ENCODE measurements at places on chromosomes 12 and 14.

GRCh38 chr14:64762044-64763034 lies 58.1 kb downstream of the PLEKHG3 start:
- no peak for DNase-seq

DNA sequence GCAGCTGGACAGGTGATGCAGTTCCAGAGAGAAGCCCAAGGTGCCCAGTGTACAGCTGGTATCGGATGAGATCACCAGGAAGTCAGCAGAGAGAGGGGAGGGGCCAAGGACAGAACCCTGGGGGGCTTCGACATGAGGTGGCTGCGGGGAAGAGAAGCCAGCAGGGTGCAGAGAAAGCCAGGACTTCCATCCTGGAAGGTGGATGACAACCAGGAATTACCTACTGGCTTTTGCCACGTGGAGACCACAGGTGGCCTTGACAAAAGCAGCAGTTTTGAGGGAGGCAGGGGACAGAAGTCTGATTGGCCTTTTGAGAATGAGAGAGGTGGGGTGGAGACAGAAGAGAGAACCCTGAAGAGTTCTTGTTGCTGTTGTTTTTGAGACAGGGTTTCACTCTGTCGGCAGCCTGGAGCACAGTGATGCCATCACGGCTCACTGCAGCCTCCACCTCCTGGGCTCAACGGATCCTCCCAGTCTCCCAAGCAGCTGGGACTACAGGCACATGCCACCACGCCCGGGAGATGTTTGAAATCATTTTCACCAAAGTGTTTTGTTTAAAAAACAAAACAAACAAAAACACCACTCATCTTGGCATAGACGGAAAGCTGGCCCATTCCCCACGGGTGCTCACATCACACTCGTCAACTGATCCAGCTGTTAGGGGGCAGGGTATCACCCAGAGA lies 35.2 kb downstream of the CDC42BPB start:
- no peak for DNase-seq

- no peak for DNase-seq
Observed at GRCh38 chr14:32085845-32086383, 8.8 kb downstream of the ARHGAP5 start.

DNA sequence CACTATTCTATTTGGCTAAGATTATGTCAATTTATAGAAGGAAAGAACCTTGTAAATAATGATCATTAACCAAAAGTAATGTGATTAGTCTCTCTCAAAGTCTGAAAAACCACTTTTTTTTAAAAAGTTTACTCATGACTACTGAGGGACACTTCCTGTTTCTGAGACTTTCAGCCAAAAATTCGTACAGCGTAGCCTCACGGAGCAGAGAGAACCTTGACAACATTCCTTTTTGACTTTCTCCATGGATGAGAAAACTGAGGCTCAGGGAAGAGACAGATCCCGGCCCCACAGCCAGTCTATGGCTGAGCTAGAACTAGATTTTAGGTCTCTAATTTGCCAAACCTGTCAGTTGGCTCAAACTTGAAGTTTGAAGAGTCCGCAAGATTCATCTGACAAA lies 68.2 kb downstream of the DAD1 start:
- no peak for DNase-seq

DNA sequence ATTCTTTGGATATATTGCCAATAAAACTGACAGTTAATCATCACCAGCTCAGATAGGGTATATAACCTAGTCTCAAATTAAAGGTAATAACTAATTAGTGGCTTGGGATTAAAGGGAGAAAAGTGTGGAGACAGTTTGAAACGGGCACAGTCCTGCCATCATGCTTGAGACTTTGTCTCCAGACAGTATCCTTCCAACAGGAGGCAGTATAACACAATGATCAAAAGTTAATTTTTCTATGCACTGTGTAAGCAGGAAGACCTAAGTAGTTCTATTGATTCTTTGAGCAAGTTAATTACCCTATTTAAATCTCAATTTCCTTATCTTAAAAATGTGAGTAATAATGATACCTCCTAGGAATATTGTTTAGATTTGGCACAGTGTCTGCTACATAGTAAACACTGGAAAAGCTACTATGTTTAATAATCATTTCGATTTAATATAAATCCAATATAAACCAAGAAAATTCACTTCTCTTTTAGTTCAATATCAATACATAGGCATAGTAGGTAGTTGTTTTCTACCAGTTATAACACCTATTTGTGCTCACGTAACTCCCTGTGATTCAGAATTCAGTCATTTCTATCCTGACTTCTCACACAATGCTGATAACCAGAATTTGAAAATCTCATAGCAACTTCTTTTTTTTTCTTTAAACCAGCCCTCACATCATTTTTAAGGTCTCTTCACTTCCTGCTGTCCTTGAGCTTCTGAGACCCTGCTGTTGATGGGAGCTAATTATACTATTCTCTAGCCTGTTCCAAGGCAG lies 53.7 kb downstream of the GALNT4 start:
- no peak for DNase-seq

- DNase-seq, result no peak
Observed at GRCh38 chr12:69196302-69197288, 42.8 kb upstream of the CPSF6 start.

DNA sequence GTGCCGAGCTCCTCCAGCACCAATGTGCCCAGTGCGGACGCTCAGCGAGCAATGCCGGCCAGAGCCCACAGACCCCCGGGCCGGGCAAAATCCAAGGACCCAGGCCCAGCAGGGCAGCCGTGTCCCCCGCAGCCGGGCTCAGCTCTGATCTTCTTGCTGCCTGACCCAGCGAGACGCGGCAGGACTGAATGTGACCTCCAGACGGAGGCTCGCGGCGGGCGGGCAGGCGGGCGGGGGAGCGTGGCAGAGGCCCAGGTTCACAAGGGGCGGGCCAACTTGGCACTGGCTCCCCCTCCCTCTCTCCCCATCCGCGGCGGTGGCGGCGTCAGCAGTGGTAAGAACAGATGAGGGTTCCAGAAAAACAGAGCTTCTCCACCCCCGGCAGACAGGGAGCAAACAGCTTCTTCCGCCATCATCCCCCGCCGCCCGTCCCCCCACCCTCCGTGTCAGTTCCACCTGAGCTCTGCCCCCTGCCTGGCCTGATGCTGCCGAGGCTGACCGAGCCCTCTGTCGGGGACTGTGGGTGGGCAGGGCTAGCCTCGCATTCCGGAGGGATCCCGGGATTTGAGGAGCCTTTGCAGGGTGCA lies 94.3 kb downstream of the RFLNA start:
- peak; percentile 40 for DNase-seq

DNA sequence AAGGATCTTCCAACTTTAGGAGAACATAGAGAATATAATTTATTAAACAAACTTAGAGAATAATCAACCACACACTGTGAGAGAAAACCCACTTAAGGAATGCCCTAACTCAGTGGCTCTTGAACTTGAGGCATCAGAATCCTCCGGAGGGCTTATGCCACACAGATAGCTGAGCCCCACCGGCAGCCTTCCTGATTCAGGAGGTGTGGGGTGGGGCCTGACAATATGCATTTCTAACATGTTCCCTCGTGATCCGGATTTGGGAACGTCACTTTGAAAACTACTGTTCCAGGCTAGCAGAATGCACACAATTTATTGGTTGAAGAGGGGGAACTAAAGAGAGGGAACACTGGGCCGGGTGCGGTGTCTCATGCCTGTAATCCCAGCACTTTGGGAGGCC lies 2.0 kb upstream of the SOAT2 start:
- no peak for DNase-seq

DNA sequence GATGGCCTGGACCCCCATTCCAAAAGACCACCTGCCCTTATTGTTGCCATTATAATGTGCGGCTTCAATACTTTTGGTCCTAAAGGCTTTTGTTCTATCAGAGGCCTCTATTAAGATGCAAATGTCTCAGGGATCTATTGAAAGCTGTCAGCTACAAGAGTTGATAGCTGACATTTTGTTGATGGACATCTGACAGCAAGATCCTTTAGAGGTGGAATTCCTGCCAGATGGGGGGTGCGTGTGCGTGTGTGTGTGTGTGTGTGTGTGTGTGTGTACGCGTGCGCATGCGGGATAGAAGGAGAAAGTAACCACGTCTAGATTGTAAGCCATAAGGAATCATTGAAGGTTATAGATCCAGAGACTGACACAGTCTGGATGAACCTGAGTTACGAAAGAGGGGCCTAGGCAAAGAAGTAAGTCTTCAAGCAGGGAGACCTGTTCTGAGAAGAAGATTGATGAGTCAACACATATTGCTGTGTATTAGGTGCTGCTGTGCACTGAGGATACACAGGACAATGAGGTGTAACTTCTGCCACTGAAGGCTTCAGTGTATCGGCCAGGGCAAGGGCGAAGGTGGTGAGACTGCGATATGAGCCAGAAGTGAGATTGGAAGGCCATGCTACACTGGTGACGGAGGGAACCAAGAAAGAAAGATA lies 89.2 kb downstream of the PRMT8 start:
- DNase-seq, result no peak
